Stimulated activated CD4-positive, alpha-beta T cell treated with anti-CD3 and anti-CD28 coated beads, Interleukin-1b, Interleukin-23, amount 100 ng/mL, for 4 hours (primary cell): ENCODE measurements at places on chromosomes 6 and 20.

DNA sequence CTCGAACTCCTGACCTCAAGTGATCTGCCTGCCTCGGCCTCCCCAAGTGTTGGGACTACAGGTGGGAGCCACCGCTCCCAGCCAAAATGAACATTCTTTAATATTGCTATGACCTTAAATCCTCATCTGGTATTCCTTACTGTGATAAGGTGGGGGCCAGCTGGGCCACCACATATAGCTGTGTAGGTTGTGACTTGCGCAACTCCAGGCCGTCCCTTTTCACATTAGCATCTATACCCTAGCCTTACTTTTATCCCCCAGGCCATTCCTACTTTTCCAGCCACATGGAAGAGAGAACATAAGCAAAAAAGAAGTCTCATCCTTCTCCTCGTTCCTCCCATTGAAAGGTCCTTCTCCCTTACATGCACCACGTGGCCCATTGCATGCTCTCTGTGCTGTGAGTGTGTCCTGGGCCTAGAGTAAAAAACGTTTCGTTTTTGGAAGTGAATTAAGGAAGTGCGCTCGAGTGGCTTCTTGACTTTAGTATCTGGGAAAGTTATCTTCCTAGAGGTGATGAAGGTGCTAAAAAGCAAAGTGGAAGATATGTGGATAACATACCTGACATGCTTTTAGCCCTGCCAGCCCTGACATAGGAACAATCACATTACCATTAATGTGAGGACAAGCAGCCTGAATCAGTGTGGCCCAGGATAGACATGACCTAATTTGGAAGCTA lies 56.8 kb upstream of the KIF13A start:
- no peak for DNase-seq

GRCh38 chr6:56658326-56658725 lies 15.6 kb upstream of the DST start:
- DNase-seq, result no peak

GRCh38 chr20:24502661-24503060 lies 33.2 kb downstream of the SYNDIG1 start:
- no peak for DNase-seq

DNA sequence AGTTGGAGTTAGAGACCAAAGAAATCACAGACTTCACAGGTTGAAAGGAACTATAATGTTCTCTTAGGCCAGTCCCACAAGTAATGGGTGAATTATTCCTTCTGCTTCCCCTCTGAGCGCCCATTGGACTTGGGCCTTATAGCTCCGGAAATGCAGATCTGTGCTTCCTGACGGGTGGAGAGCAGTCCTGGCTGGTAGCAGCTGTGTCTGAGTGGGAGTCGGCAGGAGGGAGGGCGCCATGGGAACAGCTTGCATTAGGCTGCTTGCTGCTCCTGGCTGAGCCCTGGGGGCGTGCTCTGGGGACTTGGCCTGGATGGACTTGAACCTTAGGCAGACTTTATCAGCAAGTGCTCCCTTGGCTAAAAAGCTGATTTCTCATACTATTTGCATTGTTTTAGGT lies 18.4 kb upstream of the NUP153 start:
- no peak for DNase-seq

DNA sequence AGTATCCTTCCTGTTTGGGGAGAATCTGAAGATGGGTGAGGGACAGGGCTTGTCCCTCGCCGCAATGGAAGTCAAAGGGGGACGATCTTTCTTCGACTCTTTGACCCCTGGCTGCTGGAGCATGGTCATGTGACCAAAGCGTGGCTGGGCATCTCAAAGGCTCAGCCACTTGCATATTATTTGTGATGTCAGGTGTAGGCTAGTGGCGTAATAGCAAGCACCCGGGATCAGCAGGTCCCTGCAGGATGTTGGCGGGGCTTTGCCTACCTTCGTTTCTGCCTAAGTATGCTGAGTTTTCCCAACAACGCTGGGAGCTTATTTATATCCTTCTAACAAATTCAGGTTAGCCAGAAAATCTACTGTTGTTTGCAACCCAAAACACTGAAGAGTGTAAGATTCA lies 50.3 kb upstream of the IL20RA start:
- no peak for DNase-seq

DNA sequence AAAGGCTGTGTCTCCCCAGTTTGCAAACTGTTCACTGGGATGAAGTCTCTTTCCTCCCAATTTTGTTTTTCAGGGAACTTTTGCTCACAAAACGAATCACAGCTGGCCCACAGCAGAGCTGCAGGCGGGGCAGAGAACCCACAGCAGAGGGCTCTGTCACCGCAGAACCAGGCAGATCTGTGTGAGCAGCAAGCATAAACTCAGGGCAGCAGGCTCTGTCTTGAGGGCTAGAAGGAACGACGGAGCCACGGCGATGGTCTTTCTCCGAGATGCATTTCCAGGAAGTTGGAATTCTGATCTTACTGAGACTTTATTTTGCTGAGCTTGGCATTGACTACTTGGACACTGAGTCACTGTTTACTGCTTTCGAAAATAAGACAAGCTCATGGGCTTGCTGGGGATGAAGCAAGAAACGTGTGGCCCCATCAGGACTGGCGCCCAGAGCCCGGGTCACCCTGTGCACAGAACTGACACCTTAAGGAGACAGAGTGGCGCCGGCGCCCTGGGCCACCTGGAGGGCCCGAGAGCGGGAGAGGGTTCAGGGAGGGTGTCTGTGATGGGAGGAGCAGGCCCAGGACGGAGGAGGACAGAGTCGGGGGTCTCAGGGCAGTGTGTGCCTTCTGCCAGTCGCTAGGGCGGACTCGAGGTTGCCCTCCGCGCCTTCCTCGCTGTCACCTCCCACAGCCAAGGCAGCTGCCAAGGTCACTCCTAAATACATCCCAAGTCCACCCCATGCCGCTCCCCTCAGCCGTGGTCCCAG lies 106.3 kb upstream of the NXT1 start:
- no peak for DNase-seq

GRCh38 chr6:83958241-83958685 lies 75.3 kb upstream of the MRAP2 start:
- no peak for DNase-seq

GRCh38 chr6:113873043-113873667 lies 16.0 kb downstream of the MARCKS start:
- no peak for DNase-seq

GRCh38 chr6:18053078-18053477 lies 65.6 kb upstream of the KIF13A start:
- DNase-seq, result no peak

GRCh38 chr6:151379933-151380847 lies 11.2 kb downstream of the ZBTB2 start:
- DNase-seq, result no peak

DNA sequence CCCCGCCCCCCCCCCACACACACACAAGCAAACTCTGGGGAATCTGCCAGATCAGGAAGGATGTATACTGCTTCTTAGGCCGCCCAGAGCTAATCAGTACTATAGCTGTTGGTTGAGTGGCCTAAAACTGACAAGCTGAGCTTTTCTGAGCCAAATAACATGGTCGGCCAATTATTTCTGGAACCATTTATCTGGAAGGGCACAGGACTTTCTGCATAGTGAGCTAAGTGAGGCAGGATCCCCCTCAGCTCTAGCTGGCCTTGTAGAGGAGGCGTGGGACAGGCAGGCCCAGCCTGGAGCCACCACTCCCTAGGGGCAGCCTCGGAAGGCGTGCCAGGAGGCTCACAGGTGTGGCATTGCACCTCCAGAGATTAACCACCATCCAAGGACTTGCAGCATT lies 200.1 kb downstream of the TMEM242 start:
- DNase-seq, result no peak
